Gastroesophageal sphincter (tissue), 4 donors: ENCODE measurements at places on chromosomes 7 and 10. TPM values are rescaled to one million over a fixed set of nuclear protein-coding genes. Genes with fewer than 3 reads are reported as not detected.

The GIMAP1 gene
- total RNA-seq = 7.5 TPM

DNA sequence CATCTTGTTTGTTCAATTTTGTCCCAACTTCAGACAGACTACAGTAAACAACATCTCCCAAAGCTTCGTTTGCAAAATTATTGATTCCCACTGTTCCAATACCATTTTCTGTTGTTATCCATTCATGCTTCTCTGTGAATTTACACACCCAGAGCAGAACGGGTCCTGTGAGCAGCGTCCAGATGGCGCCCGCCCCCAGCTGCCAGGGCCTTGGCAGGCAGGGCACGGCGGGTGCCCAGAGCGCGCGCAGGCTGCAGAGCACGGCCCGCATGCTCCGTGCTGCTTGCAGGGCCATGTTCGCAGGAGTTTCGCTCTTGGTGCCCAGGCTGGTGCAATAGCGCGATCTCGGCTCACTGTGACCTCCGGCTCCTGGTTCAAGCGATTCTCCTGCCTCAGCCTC is 32.5 kb upstream of the SEPTIN7 start:
- no peak for ATAC-seq

GRCh38 chr7:82021036-82021435 is 251.2 kb upstream of the HGF start:
- no peak for ATAC-seq

The ADCYAP1R1 gene
- 20.3 TPM for total RNA-seq

- no peak for ATAC-seq
Measured at GRCh38 chr10:72935361-72935760, 19.2 kb downstream of the PLA2G12B start.

DNA sequence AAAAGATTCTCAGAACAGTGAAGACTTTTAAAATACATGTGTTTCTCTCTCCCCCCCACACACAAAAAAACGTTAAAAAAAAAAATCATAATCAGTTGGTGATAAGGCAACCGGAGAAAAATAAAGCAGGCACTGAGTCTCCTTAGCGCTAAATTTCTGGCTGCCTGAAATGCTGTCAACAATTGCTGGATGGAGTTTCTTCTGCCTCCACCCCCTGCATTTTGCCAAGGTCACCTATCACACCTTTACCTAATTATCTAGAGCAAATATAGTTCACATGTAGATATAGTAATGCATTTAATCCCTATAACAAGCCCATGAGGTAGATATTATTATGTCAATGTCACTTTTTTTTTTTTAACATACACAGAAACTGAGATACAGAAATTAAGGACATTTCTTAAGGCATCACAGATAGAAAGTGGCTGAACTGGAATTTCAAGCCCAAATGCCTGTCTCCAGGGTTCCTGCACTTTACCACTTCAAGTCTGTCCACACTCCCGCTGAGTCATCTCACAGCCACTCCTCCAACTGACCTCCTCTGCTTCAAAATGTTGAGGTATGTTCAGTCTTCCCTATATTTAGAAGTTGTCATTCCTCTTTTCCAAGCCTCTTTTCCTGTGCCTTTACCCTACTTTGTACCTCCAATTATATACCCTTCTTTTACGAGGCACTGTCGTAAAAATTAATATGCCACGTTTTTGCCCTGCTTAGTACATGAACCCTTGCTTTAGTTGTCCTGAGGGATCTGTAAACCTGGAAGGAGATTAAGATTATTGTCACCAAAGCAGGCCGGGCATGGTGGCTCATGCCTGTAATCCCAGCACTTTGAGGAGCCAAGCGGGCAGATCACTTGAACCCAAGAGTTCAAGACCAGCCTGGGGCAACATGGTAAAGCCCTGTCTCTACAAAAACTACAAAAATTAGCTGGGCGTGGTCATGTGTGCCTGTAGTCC is 72.8 kb upstream of the MPP7 start:
- no peak for ATAC-seq

GRCh38 chr7:41217306-41217705 is 485.6 kb downstream of the INHBA start:
- no peak for ATAC-seq

GRCh38 chr7:136228171-136228570 is 251.0 kb upstream of the MTPN start:
- ATAC-seq = no peak

The PPP1R17 gene
- total RNA-seq = not detected

- peak; percentile 31 for ATAC-seq
Measured at GRCh38 chr7:143416565-143417149, 8.0 kb upstream of the EPHA1 start.

DNA sequence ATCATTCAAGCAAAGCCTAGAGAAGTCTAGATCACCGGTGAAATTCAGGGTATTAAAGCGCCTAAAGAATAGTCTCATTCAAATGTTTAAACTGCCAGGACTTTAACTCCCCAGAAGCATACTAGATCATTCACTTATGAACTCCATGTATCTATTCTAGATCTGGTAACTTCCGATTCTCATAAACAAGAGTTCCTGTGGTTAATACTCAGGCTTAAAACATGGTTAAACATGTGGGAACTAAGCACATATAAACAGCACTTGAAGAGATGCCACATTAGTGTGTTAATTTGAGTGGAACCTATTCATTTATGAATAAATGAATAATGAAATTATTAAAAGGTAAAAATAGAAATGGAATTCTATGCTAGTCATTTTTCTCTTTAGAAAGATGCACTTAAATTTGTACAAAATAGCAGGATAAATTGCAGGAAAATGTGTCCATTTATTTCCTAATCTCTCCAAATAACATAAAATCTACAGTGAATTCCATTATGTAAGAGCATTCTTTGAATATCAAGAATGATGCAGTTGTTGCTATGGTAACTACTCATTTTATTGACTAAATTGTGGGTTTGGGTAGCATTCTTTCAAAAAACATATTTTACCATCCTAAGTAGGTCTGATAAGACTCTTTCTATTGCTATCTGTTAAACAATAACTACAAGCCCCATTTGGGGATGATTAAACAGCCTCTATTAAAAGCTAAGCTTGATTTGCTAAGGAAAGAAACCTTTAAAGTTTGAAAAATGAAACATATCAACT is 147.6 kb upstream of the TMEM168 start:
- no peak for ATAC-seq

The AUTS2 gene
- 41.9 TPM for total RNA-seq

- ATAC-seq = no peak
Measured at GRCh38 chr7:105462765-105463420, 59.2 kb downstream of the PUS7 start.

GRCh38 chr10:117518246-117518645 is 24.3 kb upstream of the EMX2 start:
- no peak for ATAC-seq

DNA sequence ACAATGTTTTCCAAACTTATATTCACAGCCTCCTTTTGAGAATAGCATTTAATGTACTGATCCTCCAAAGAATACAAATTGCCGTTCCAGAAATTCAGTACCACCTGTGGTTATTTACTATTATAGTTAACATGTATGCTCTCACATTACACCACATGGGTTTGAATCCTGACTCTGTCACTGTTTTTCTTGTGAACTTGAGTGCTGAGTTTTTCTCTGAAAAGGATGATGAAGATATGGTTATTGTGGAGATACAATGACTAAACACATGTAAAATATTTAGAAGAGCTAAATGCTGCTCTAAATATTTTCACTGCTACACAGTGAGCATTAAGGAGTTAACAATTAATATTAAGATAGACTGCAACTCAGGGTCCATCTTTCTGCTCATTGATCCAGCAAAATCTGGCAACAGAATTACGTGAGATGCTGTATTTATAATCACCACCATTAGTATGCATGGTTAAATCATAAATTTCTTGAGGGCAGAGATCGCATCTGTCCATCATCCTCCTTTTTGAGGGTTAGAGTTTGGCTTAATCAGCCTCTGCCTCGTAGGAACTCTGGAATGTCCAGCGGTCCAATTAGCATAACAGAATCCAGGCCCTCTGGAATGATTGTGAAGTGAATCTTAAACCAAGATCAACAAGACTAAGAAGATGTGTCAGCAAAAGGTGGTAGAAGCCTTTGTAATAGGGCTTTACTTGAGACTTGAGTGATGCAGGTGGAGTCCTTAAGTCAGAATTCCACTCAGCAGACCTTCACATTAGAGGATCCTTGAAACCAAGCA is 152.8 kb downstream of the MACC1 start:
- no peak for ATAC-seq

GRCh38 chr7:121334875-121335648 is 6.3 kb downstream of the WNT16 start:
- ATAC-seq = no peak

The CEP55 gene
- 0.13 TPM for total RNA-seq

DNA sequence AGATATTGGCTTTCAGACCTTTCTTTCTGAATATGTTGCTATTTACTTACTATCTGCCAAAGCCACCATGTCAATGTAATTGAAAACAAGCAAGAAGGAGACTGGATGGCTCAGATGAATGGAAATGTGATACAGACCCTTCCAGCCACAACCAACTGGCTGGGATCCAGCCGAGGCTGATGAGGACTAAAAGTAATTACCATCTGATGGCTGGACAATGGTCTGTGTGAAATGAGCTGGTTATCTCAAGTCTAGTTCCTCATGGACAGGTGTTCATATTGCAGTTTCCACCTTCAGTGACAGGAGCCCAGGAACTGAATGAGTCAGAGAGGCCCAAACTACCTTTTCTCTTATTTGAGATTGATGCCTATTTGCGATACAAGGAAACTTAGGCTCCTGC is 267.5 kb downstream of the GATA3 start:
- no peak for ATAC-seq

DNA sequence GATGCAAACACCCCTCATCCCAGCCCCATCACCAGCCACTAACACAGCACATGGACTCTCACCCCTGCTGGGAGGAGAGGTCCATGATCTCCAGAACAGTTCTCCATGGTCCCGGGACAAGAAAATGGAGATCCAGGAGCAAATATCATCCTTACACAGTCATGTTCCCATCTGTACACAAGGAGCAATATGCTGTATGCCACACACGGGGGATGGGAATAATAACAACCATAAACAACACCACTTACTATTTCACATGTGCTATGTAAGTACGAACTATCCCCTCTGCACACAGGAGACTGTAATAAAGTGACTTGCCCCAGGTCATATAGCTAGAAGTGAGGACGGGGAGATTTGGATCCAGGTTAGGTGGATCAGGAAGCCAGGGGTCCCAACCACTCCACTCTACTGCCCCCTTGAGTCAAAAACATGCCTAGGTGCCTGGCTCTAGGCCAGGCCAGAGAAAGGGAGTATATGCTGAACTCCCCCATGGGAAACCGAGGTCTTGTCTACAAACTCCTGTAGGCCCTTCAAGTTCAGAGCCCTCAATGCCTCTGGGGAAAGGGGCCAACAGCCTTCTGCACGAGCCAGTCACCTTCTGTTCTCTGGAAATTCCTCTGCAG is 34.1 kb downstream of the LRRC20 start:
- peak; percentile 36 for ATAC-seq

DNA sequence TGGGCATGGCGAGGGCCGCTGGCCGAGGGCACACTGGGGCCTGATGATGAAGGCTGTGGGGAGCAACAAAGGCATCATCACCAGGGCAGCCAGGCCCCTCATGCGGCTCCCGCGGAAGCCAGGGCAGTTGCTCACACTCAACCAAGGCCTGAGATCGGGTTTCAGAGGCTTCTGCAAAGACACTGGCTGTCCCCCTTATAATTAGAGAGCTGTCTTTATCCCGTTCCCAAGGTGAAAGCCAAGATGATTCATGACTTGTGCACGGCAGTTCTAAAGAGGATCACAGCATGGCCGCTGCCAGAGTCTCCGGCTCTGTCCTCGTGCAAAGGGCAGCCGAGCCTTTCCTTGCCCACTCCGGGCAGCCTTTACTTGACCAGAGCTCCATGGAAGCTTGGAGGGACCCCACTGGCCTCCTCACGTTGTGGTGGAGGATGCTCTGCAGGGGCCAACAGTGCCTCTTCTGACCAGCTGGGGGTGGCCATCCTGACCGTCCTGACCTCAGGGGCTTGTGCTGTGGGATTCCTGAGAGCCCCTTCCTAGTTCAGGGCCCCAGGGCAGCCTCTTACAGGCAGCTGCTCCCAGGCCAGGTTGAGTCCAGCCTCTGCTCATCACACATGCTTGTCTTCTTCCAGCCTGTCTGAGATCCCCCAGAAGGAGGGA is 82.3 kb downstream of the PRKAG2 start:
- no peak for ATAC-seq

- ATAC-seq = no peak
Measured at GRCh38 chr7:66247380-66248078, 42.4 kb downstream of the TPST1 start.

- no peak for ATAC-seq
Measured at GRCh38 chr7:86733783-86734182, 90.1 kb downstream of the GRM3 start.

The NPFFR1 gene
- total RNA-seq = under 0.01 TPM

- ATAC-seq = no peak
Measured at GRCh38 chr10:125689955-125690569, 7.1 kb upstream of the TEX36 start.
